ENCODE measurements at places on chromosomes 11 and 22. TPM values are rescaled to one million over a fixed set of nuclear protein-coding genes. Genes with fewer than 3 reads are reported as not detected.

DNA sequence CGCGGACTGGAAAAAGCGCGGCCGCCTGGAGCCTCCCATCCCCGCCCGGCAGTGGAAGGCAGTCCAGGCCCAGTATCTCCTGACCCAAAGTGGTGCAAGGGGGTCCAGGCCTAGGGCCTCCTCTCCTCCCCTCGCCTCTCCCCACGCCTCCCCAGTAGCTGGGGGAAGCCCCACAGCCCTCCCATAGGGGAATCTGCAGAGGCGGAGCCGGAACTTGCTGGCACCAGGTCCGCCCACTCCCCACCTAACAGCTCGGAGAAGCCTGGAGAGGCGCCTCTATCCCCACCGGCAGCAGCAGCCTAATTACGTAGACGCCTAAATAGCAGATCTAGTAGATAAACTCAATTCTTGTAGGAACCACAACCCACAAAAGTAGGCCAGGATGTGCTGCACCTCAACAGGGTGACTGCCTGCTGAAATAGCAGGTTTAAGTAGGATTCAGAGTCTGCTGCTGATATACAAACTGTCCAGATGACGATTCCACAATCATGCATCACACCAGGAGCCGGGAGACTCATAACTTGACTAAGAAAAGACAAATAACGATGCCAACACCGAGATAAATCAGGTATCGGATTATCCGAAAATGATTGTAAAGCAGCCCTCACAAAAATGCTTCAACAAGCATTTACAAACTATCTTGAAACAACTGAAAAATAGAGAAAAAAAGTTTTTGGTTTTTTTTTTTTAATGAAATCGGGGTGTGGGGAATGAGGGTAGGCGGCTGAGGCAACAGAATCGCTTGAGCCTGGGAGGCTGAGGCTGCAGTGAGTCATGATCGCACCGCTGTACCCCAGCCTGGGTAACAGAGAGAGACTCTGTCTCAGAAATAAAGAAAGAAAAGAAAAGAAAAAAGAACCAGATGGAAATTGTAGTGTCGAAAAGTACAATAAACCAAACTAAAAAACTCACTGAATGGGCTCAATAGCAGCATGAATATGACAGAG, 11.4 kb upstream of the BRD1 start:
- peak; percentile 92 for DNase-seq
- peaks cover 31% of the 10 kb centered on the region for H3K4me1 ChIP-seq
- H3K27me3 ChIP-seq = no peaks in the 10 kb centered on the region

- H3K4me1 ChIP-seq = peaks cover under 1% of the 10 kb centered on the region
- no peaks in the 10 kb centered on the region for H3K36me3 ChIP-seq
- no peak for DNase-seq
- no peaks in the 10 kb centered on the region for H3K27me3 ChIP-seq
These were observed 28.3 kb downstream of the MOV10L1 start for GRCh38 chr22:50118129-50118528.

The CCDC87 gene
- 0.16 TPM for total RNA-seq

The HSPA8 gene
- 892 TPM for total RNA-seq

DNA sequence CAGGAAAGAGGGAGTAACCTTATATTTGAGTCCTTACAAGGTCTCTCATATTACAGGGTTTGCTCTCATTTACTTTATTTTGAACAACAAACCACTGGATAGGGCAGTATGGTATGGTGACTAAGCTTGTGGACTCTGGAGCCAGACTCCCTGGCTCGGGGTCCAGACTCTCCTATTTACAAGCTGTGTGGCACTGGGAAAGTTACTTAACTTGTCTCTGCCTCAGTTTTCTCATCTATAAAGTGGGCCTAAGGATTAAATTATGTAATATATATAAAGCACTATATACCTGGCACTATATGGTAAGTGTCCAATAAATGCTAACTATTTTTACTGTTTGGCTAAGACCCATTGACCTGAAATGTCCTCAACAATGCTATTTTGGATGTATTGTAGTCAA, 1.7 kb upstream of the DCHS1 start:
- no peak for DNase-seq
- peak overlapping the region; percentile 61 for H3K4me3 ChIP-seq
- H3K27ac ChIP-seq = no peak overlapping the region
- no peaks in the 10 kb centered on the region for H3K27me3 ChIP-seq
- peaks cover 4% of the 10 kb centered on the region for H3K4me1 ChIP-seq

The UPK3A gene
- not detected for total RNA-seq

- no peak overlapping the region for H3K27ac ChIP-seq
- DNase-seq = no peak
- H3K27me3 ChIP-seq = peaks cover 38% of the 10 kb centered on the region
These were observed 3.3 kb downstream of the BLID start for GRCh38 chr11:122112470-122113365.

The TSKU gene
- total RNA-seq = not detected

- DNase-seq = peak; percentile 42
- H3K4me1 ChIP-seq = no peaks in the 10 kb centered on the region
- H3K36me3 ChIP-seq = no peaks in the 10 kb centered on the region
- H3K27ac ChIP-seq = no peak overlapping the region
- no peak overlapping the region for H3K4me3 ChIP-seq
- H3K27me3 ChIP-seq = peaks cover 33% of the 10 kb centered on the region
These were observed 35.9 kb upstream of the PRDM11 start for GRCh38 chr11:45110562-45110961.

- H3K27ac ChIP-seq = no peak overlapping the region
- peaks cover 22% of the 10 kb centered on the region for H3K4me1 ChIP-seq
- peak overlapping the region; percentile 59 for H3K4me3 ChIP-seq
- DNase-seq = no peak
- no peaks in the 10 kb centered on the region for H3K36me3 ChIP-seq
These were observed 835 bp upstream of the RHOD start for GRCh38 chr11:67055812-67056211.

DNA sequence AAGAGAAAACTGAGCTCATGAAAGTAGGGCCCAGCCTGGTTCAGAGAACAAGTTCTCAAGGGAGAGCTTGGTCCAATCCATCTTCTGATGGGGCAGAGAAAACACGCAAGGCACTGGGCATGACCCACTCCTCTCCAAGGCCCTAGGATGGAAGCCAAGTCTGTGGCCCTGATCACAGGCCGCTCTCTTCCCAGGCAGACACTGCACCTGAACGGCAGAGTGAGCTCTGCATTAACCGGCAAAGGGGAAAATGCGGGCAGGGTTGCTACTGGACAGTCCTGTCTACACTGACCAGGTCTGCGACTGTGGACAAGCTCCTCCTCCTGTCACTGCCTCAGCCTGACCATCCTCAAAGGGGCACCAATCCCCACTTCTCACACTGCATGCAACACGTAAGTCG, 49.3 kb downstream of the SGSM3 start:
- no peak for DNase-seq
- peaks cover 52% of the 10 kb centered on the region for H3K4me1 ChIP-seq
- no peaks in the 10 kb centered on the region for H3K27me3 ChIP-seq
- peak overlapping the region; percentile 84 for H3K27ac ChIP-seq
- peak overlapping the region; percentile 33 for H3K4me3 ChIP-seq

DNA sequence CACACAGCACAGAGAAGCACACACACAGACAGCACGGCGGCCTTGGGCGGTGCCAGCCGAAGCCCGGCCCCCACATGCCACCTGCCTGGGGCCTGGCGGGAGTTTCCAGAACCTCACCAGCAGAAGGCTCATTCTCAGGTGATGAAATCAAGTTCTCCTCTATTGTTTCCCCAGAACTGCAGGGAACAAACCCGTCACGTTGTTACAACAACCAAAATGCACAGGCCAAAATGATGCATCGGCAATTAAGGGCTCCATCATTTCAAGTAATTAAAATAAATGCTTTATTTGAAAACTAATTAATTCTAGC, 30.8 kb downstream of the GNB1L start:
- no peaks in the 10 kb centered on the region for H3K36me3 ChIP-seq

- no peaks in the 10 kb centered on the region for H3K4me1 ChIP-seq
- no peak for DNase-seq
- no peak overlapping the region for H3K4me3 ChIP-seq
- no peak overlapping the region for H3K27ac ChIP-seq
These were observed 23.5 kb upstream of the GRAMD1B start for GRCh38 chr11:123406441-123407129.

DNA sequence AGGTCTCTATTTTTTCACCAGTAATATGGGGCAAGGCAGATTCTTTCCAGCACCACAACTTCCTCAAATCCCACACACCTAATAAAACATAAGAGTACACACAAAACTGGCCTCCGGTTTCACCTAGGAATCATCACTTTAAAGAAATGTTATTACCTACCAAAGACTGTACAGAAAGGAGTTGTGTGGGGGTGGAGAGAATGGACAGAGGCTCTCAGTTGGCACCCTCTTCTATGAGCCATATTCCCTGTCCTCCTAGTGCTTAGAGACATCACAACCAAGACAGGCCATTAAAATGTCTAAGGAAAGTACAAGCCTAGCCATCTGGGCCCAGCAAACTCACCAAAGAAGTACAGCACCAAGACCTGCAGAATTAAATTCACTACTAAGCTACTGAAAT, 56.1 kb downstream of the RBFOX2 start:
- H3K4me3 ChIP-seq = no peak overlapping the region
- DNase-seq = no peak
- H3K27me3 ChIP-seq = peaks cover 16% of the 10 kb centered on the region

DNA sequence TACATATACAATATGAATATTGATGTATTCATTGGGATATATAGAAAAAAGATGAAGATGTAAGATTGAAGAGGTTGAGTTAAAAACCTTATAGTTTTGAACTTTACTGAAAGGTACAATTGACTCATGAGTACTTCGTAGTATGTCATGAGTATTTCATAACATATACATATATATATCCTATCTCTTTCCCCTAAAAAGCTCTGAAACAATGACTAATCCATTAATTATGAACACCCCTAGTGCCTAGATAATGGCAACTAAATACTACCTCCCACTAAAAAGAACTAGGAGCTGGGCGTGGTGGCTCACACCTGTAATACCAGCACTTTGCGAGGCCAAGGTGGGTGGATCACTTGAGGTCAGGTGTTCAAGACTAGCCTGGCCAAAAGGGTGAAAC, 31.5 kb downstream of the SLC35F2 start:
- no peaks in the 10 kb centered on the region for H3K27me3 ChIP-seq
- no peaks in the 10 kb centered on the region for H3K36me3 ChIP-seq
- peaks cover 3% of the 10 kb centered on the region for H3K4me1 ChIP-seq
- H3K27ac ChIP-seq = no peak overlapping the region
- DNase-seq = no peak

DNA sequence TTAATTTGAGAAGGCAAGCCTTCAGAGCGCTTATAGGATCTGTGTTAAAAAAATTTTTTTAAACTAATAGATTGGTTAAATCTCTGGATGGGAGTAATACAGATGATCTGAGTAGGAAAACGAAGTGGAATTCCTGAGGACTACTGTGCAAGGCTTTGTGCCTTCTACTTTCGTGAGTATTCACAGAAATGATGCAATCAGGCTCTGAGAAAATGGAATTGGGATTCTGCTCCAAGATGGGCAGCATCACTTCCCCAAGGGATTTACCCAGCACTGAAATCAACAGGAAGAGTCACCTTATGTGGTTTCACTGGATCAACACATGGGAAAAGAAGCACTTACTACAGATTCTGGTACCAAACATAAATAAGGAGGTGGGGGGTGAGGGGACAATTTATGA, 12.5 kb downstream of the KMT5B start:
- DNase-seq = no peak
- H3K27me3 ChIP-seq = no peaks in the 10 kb centered on the region
- peaks cover 82% of the 10 kb centered on the region for H3K4me1 ChIP-seq
- no peaks in the 10 kb centered on the region for H3K36me3 ChIP-seq

The PKP3 gene
- total RNA-seq = 0.16 TPM

The UBQLNL gene
- 0.47 TPM for total RNA-seq

The ATF4 gene
- 301 TPM for total RNA-seq

The OR8H3 gene
- total RNA-seq = not detected

The TPBGL gene
- 0.16 TPM for total RNA-seq

DNA sequence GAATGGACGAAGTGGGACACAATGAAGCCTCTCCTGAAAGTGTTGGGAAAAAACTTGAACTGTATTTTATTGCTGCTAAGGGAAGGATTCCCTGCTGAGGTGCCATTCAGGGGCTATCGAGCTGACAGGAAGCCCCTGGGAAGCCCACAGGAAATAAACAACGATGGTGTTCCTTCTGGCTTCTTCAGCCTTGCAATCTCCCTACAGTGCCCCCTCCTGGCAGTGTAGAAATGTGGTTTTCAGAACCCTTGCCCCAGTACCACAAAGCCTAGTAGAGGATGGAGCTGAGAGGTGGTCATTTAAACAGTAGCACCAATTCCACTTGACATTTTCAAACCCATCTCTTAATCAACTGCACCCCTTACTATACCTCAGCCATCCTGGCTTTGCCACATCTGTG, 676.7 kb upstream of the ARHGAP42 start:
- DNase-seq = no peak
- H3K27me3 ChIP-seq = no peaks in the 10 kb centered on the region
- no peak overlapping the region for H3K4me3 ChIP-seq
- no peaks in the 10 kb centered on the region for H3K36me3 ChIP-seq
- H3K4me1 ChIP-seq = no peaks in the 10 kb centered on the region

DNA sequence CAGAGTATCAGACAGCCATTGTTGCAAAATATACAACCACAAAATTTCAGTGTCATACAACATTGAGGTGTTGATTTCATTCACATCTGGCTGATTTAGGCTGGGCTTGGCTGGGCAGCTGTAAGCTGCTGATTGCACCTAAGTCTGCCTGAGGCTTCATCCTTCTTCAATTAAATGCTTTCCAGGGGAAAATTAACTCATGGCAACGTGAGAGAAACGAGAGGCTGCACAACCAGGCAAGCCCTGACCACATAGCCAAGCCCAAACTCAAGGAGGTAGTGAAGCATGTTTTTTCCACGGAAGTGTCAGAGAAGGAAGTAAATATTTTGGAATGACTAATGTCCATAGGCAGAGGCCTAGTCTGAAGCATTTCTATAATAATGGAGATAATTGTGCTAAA, 273.8 kb upstream of the ZC3H12C start:
- H3K4me1 ChIP-seq = peaks cover 6% of the 10 kb centered on the region
- H3K27ac ChIP-seq = no peak overlapping the region
- no peak for DNase-seq
- no peaks in the 10 kb centered on the region for H3K27me3 ChIP-seq
- no peaks in the 10 kb centered on the region for H3K36me3 ChIP-seq

GRCh38 chr11:118313242-118313641, 8.7 kb downstream of the CD3E start:
- H3K4me3 ChIP-seq = no peak overlapping the region
- DNase-seq = no peak
- H3K36me3 ChIP-seq = peaks cover 54% of the 10 kb centered on the region
